ENCODE measurements at places on chromosomes 11 and 22. TPM values are rescaled to one million over a fixed set of nuclear protein-coding genes. Genes with fewer than 3 reads are reported as not detected.

NDUFV1 gene
- 304 TPM for total RNA-seq

MOGAT2 gene
- not detected for total RNA-seq

KRTAP5-2 gene
- not detected for total RNA-seq

RFPL3 gene
- total RNA-seq: not detected

SH3BP1 gene
- 50.4 TPM for total RNA-seq

SPTBN2 gene
- total RNA-seq: 72.0 TPM

RIBC2 gene
- not detected for total RNA-seq

BTBD18 gene
- total RNA-seq: not detected

KIAA0930 gene
- total RNA-seq: 19.3 TPM

MAJIN gene
- not detected for total RNA-seq

OR10D3 gene
- not detected for total RNA-seq

ASPHD2 gene
- 33.3 TPM for total RNA-seq

MMP1 gene
- not detected for total RNA-seq

GRAP2 gene
- not detected for total RNA-seq

FGF3 gene
- total RNA-seq: not detected

GGTLC3 gene
- not detected for total RNA-seq

RPS13 gene
- 1,890 TPM for total RNA-seq

WBP2NL gene
- total RNA-seq: 0.19 TPM

C11orf42 gene
- not detected for total RNA-seq

TPH1 gene
- total RNA-seq: 0.56 TPM

CAPN5 gene
- 0.07 TPM for total RNA-seq

MYEOV gene
- total RNA-seq: 0.22 TPM

UQCR10 gene
- total RNA-seq: 74.1 TPM

SLC22A6 gene
- not detected for total RNA-seq

IL10RA gene
- total RNA-seq: 25.5 TPM

IGSF22 gene
- total RNA-seq: not detected

CHRM4 gene
- total RNA-seq: not detected

NLRP14 gene
- 0.51 TPM for total RNA-seq

PAX6 gene
- total RNA-seq: 0.61 TPM

CYB5R2 gene
- not detected for total RNA-seq

OR8D1 gene
- not detected for total RNA-seq

LRP5 gene
- total RNA-seq: 0.07 TPM

MUC2 gene
- total RNA-seq: not detected

OR4D5 gene
- total RNA-seq: not detected

PKDREJ gene
- not detected for total RNA-seq

OR51B2 gene
- not detected for total RNA-seq

INS gene
- not detected for total RNA-seq

THY1 gene
- not detected for total RNA-seq

KBTBD4 gene
- 8.7 TPM for total RNA-seq
